ENCODE measurements at places on chromosomes 12 and 14.

- DNase-seq = no peak
These were observed 34.2 kb downstream of the RILPL1 start for GRCh38 chr12:123499332-123499731.

- DNase-seq = no peak
These were observed 107.9 kb upstream of the PLEKHA5 start for GRCh38 chr12:19021646-19022045.

- no peak for DNase-seq
These were observed 16.3 kb downstream of the ARL6IP4 start for GRCh38 chr12:122996621-122997342.

GRCh38 chr12:113030875-113031525, 25.5 kb upstream of the DTX1 start:
- DNase-seq = peak; percentile 23

GRCh38 chr12:53096089-53096741, 1.3 kb upstream of the IGFBP6 start:
- DNase-seq = no peak

DNA sequence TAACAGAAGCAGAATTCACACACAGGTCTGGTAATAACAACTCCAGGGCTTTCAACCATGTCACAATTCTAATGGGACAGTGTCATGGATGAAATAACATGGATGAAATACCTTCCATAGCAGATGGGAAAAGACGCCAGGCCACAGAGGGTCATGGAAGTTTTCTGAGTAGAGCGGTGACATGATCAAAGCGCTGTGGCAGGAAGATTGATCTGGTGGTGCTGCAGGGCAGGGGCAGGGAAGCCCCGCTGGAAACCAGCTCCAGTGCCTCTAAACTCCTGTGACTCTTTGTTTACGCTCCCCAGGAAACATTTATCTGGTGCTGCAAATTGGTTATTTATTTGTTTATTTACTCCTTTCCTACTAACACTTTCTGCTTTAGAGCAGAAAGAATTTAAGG, 108.3 kb upstream of the HMGA2 start:
- DNase-seq = no peak

DNA sequence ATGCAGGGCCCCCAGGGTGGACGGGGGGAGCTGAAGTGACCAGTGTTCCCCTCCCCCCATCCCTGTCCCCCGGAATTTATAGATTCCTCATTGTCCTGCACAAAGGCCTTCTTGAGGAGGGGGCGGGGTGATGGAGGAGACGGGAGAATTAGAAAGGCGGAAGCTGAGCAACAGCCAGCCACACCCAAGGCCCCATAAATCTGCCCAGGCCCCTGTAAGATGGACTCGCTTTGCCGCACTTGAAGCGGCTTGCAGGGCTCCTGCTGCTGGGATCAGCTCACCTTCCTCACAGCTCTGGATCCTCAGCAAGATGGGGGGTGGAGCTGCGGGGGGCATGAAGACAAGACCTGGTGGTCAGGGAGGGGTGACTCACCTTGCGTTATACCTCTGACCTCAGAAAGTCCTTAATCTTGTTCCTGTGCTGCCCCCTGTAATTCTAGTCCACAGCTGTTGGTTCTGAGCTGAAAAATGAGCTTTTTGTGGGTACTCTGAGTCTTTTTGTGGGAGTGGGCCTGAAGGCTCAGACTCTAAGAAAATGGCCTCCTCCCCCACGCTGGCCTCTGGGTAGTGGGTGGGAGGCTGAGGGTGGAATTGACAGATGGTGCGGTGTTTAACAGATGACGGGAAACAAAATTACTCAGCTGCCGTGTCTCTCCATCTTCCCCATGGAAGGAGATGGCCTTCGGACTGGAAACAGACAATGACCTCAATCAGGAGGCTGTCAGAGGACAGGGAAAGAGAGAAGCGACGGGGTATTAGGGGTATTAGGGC, 15.8 kb upstream of the ANKRD33 start:
- DNase-seq = no peak

- DNase-seq = peak; percentile 9
These were observed 111.6 kb downstream of the RBM19 start for GRCh38 chr12:113854385-113855142.

GRCh38 chr14:22884076-22884737, 1.2 kb downstream of the REM2 start:
- no peak for DNase-seq

GRCh38 chr14:49553892-49554291, 32.3 kb downstream of the RPS29 start:
- DNase-seq = no peak

DNA sequence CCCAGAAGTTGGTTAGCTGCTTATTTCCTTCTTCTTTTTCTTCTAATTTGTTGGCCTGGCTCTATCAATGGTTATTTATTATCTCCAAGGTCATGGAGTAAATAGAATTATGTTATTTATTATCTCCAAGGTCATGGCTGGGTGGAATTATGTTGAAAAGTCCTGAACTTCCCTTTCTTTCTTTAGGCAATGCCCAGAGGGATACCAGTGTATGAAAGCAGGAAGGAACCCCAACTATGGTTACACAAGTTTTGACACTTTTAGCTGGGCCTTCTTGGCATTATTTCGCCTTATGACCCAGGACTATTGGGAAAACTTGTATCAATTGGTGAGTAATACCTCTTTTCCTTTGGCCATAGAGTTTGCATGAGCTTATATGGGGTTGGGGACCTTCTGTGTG, 111.6 kb downstream of the SCN8A start:
- no peak for DNase-seq

- no peak for DNase-seq
These were observed 232.6 kb downstream of the FLRT2 start for GRCh38 chr14:85762526-85762925.

DNA sequence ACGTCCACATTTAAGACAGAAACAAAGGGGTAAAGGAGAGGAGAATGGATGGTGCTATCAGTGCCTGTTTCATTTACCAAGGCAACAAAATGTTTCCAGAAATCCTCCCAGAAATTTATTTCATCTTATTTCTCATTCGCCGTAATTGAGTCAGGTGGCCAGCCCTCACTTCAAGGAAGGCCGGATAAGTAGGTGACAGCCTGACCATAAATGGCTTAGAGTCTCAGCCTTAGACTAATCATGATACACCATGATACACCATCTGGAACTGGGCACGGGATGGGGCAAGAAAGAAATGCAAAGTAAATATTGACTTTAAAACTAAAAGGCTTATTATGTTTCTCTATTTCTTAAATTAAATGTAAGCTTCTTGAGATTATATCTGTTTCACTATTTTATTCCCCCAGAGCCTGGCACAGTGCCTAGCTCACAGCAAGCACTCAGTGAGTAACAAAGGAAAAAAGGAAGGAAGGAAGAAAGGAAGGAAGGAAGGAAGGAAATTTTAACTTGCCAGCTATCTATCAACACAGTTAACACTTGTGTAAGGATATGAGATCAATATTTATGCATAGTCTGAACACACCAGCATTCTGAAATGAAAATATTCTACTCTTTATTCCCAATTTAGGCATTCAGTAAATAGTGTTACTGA, 106.1 kb upstream of the FSCB start:
- no peak for DNase-seq

GRCh38 chr12:22535478-22535877, 8.9 kb downstream of the C2CD5 start:
- no peak for DNase-seq

DNA sequence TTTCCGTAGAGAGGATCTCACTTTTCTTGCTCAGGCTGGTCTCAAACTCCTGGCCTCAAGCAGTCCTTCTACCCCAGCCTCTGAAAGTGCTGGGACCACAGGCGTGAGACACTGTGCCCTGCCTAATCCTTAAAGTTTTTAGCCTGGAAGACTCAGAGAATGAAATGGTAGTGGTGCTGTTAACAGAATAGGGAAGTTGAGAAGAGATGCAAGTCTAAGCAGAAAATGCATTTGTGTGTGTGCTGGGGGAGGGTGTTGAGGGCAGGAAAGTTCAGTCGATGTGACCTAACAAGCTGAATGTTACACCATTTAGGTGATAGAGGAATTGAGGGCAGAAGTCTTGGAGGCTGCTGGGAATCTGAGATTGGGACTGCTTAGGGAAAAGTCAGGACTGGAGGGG, 6.9 kb upstream of the TUBA1A start:
- DNase-seq = no peak

DNA sequence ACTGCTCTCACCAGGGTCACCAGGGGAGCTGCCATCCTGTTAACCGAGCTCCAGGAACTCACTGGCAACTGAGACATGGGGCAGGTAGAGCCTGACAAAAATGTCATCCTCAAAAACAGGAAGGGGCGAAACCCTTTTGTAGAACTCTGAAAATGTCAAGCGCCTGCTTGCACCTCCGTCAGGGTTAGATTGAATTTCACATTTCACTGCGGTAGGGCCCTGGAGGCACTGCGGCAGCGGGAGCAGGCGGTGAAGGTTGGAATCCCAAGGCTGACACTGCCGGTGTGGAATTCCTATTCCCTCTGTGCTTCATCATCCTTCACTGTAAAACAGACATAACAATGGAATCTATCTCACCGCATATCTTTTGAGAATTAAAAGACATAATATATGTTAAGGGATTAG, 142.8 kb upstream of the TMCC3 start:
- no peak for DNase-seq

GRCh38 chr12:13251521-13251920, 55.0 kb downstream of the EMP1 start:
- no peak for DNase-seq

- DNase-seq = peak; percentile 56
These were observed 19.9 kb upstream of the MSI1 start for GRCh38 chr12:120388691-120389481.

DNA sequence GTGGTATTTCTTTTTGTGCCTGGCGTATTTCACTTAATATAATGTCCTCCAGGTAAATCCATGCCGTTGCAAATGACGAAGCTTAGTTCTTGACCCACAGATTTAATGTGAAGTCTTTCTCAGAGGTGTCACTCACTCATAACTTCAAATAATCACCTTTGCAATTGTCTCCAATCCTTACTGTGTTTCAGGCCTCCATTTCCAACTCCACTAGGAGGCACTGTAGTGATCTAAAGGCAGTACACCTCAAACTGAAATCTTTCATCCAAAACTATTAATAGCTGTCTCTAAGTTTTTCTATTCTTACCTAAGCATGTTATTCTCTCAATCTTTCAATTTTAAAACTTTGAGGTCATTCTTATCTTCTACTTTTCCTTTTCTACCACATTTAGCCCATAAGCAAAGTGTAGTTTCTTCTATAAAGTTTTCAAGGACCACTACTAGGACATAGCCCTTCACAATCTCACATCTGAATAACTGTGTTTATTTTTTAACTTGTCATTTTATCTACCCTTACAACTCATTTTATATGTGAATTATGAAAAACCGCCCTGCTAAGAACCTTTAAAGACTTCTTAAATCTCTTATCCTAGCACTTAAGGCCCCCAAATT, 25.5 kb upstream of the FBXO34 start:
- no peak for DNase-seq

DNA sequence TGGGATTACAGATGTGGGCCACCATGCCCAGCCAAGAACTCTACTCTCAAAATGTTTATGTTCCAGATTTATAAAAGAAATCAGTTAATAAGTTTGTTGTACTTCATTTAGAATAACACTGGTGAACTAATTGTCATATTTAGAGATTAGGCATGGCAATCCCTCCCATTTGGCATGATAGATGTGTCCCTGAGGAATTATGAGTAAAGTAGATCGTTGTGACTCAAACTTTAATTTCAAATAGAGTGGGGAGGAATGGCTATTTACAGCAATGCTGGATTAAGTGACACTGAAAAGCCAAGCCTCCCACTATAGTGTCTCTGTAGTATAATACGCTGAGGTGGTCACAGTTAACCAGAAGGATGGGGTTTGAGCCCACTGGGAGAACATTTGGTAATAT, 39.3 kb upstream of the RTRAF start:
- no peak for DNase-seq

DNA sequence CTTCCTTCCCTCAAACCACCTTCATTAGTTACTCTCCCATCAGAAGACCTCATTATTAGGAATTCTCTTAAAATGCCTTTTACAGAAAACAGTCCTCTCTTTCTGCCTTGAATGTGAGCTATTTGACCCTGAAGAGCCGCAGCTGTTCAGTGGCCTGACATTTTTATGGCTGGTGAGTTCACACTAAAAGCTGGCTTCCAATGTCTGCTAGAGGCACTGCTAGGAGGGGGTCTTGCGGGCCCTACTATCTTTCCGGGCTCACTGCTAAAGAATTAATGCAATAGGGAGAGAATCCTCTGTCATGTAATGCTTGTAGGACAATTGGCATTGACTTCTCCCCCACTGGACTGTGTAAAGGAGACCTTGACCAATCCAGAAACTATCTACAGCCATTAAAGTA, 87.7 kb downstream of the GPR135 start:
- no peak for DNase-seq

- DNase-seq = no peak
These were observed 73.9 kb downstream of the NEDD1 start for GRCh38 chr12:96980991-96981414.

DNA sequence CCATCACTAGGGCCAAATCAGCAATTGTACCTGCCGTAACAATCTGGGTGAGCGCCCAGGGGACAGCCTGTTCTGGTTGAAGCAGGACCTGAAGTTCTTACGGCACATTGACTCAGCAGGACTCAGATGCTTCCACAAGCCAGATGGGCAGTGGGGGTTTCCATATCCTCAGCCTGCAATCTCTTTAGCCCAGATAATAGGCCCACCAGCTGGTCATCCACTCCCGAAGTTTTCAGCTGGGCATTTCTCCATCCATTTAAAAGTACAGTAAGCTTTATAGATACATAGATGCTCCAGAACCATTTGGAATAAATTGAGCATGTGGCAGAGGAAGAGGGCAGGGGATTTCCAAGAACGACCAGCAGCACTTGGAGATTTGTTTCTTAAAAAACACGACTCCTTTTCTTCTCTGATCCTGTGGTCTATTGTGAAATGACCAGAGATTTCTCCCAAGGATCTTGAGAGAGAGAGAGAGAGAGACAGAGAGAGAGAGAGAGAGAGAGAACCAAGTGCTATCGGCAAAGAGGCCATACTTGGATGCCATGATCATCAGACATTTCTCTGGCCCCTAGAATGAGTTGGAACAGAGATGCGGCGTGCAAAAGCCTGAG, 74.8 kb upstream of the PLXNC1 start:
- DNase-seq = no peak

GRCh38 chr14:61527325-61528100, 167.8 kb upstream of the HIF1A start:
- DNase-seq = no peak

DNA sequence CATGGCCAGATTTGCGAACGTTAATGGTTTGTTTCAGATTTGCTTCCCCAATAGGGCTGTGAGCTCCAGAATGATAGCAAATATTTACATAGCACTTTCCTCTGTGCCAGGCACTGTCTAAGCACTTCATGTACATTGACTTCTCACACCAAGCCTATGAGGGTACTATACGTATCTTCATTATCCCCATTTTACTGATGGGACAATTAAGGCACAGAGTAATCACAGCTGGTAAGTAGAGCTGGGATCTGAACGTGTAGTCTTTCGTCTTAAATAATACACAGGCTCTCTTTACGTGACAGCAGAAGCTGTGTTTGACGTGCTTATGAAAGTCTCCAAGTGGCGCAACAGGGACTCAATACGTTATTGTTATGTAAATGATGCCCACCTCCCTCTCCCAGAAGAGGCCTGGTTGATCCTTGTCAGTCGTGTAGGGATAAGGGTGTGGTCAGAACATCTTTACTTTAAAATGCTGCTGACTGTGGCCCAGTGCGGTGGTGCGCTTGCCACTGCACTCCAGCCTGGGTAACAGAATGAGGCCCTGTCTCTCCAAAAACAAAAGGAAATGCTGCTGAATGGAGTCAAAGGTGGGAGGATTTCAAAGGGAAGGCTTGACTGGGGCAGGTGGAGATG, 66.3 kb upstream of the TCL1B start:
- DNase-seq = no peak

Measured in neural crest cell (in vitro differentiated cells).